CD4-positive, alpha-beta T cell (primary cell): ENCODE measurements at places on chromosomes 1 and 21. TPM values are rescaled to one million over a fixed set of nuclear protein-coding genes. Genes with fewer than 3 reads are reported as not detected.
A peak's percentile ranks its signal among the peaks of the same experiment; 100 is the strongest.

DNA sequence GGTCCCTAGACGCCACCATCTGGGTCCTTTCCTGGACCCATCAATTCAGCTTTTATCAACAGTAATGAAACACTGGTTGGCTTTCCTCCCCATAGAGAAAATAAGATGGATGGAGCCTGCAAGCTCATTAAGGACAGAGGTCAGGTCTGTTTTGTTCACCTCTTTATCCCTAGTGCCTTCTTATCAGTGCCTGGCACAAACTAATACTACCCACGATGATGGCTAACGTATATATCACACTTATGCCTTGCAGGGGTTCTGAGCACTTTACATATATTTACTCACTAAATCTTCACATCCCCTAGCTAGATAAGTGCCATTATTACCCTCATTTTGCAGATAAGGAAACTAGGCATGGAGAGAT lies 5.1 kb upstream of the UBXN10 start:
- no peak overlapping the region for H3K4me3 ChIP-seq
- no peaks in the 10 kb centered on the region for H3K36me3 ChIP-seq
- no peaks in the 10 kb centered on the region for H3K27me3 ChIP-seq
- H3K27ac ChIP-seq, result no peak overlapping the region
- H3K4me1 ChIP-seq, result peaks cover 16% of the 10 kb centered on the region
- no peak for DNase-seq

DNA sequence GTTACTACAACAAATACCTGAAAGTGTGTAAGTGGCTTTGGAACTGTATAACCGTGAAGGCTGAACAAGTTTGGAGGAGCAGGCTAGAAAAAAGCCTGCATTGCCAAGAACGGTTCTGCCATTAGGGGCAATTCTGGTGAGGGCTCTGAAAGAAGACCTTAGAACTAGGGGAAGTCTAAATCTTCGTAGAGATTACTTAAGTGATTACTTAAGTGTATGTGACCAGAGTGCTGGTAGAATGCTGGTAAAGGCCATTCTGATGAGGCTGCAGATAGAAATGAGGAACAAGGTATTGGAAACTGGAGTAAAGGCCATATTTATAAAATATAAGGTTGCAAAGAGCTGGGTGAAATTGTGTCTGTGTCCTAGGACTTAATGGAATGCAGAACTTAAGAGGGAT lies 158.0 kb downstream of the CLIC6 start:
- peaks cover 91% of the 10 kb centered on the region for H3K36me3 ChIP-seq
- no peak for DNase-seq
- no peak overlapping the region for H3K27ac ChIP-seq
- no peak overlapping the region for H3K4me3 ChIP-seq
- H3K4me1 ChIP-seq, result peaks cover 4% of the 10 kb centered on the region

- H3K4me3 ChIP-seq, result no peak overlapping the region
- H3K27ac ChIP-seq, result no peak overlapping the region
- H3K36me3 ChIP-seq, result no peaks in the 10 kb centered on the region
- H3K27me3 ChIP-seq, result no peaks in the 10 kb centered on the region
These were observed 727.6 kb upstream of the CHRM3 start for GRCh38 chr1:238658763-238659162.

DNA sequence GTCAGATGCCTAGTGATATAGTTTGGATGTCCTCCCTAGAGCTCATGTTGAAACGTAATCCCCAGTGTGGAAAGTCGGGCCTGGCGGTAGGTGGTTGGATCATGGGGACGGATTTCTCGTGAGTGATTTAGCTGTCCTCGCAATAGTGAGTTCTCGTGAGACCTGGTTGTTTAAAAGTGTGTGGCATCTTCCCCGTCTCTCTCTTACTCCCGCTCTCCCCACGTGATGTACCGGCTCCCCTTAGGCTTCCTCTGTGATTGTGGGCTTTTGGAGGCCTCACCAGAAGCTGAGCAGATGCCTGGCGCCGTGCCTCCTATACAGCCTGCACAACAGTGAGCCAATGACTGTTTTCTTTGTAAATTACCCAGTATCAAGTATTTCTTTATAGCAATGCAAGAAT lies 264.5 kb downstream of the TTLL7 start:
- H3K4me1 ChIP-seq, result no peaks in the 10 kb centered on the region
- no peak overlapping the region for H3K27ac ChIP-seq
- H3K4me3 ChIP-seq, result no peak overlapping the region
- no peak for DNase-seq
- no peaks in the 10 kb centered on the region for H3K27me3 ChIP-seq
- H3K36me3 ChIP-seq, result no peaks in the 10 kb centered on the region

DNA sequence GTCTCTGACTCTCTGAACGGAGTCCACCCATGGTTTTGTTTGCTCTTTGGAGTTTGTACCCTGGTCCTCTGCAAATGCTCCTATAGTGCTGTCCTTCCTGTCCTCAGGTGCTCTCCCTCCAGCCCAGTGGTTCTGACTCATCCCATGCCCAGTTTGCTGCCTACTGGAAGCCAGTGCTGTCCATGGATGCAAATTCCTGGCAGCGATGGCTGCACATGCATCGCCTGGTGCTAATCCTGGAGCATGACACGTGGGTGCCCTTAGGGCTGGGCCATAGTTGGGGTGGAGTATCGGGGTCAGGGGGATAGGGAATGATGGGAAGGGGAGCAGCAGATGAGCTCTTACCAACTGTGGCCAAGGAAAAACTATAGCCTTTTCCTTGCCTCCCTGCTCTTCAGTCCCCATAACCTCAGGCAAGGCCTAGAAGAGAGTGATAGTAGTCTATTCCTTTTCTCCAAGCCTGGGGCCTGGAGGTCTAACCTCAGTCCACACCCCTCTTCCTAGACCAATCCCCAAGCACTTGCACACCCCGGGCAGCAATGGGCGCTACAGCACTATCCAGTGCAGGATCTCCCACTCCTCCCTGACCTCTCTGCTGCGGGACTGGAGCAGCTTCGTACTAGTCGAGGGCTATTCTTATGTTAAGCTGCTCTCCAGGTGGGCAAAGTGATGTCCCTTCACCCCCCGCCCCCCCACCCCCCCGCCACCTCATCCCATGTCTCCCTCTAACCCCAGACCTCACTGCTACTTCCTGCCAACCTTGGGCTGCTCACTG lies 31.6 kb downstream of the HYI start:
- H3K27ac ChIP-seq, result no peak overlapping the region
- H3K4me1 ChIP-seq, result no peaks in the 10 kb centered on the region
- no peak overlapping the region for H3K4me3 ChIP-seq
- H3K27me3 ChIP-seq, result no peaks in the 10 kb centered on the region
- H3K36me3 ChIP-seq, result peaks cover 92% of the 10 kb centered on the region

DNA sequence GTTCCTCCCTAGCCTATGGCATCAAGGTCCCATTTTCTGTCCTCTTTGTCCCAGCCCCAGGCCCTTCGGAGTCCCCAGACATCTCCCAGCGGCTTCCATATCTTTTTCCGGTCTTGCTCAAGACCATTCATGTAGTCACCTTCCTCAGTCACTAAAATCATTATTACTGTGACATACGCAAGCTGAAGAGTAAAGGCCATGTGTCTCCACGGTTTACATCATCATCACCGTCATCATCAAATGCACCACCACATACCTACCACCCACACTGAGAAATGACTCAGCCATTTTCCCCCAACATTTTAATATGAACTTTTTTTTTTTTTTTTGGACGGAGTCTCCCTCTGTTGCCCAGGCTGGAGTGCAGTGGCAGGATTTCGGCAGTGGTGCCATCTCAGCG lies 43.4 kb downstream of the FHAD1 start:
- no peak overlapping the region for H3K27ac ChIP-seq
- H3K27me3 ChIP-seq, result no peaks in the 10 kb centered on the region
- no peaks in the 10 kb centered on the region for H3K36me3 ChIP-seq

Gene DAB1
- total RNA-seq, result 0.61 TPM

- no peaks in the 10 kb centered on the region for H3K27me3 ChIP-seq
- no peaks in the 10 kb centered on the region for H3K36me3 ChIP-seq
- H3K4me3 ChIP-seq, result no peak overlapping the region
- H3K4me1 ChIP-seq, result peaks cover 52% of the 10 kb centered on the region
- DNase-seq, result no peak
These were observed 30.6 kb downstream of the VANGL2 start for GRCh38 chr1:160431006-160431405.

Gene CFHR4
- not detected for total RNA-seq

DNA sequence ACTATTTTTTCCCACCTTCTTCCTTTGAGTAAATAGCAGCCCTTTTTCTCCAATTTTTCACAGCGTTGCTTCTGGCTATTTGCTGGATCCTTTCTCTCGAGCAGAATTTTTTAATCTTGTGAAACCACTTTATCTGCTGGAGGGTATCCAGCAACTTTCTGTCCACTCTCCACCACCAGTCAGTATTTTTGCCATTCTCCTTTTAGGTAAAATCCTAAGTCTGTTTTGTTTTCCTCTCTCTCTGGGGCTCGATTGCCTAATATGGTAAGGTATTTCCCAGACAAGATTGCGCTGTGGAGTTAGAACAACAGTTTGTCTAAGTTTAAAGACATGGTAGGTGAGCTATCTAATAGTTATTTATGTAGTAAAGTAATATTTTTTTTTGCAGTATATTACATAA lies 156.9 kb downstream of the PPP1R12B start:
- DNase-seq, result no peak
- no peaks in the 10 kb centered on the region for H3K4me1 ChIP-seq
- no peak overlapping the region for H3K27ac ChIP-seq
- H3K4me3 ChIP-seq, result no peak overlapping the region

DNA sequence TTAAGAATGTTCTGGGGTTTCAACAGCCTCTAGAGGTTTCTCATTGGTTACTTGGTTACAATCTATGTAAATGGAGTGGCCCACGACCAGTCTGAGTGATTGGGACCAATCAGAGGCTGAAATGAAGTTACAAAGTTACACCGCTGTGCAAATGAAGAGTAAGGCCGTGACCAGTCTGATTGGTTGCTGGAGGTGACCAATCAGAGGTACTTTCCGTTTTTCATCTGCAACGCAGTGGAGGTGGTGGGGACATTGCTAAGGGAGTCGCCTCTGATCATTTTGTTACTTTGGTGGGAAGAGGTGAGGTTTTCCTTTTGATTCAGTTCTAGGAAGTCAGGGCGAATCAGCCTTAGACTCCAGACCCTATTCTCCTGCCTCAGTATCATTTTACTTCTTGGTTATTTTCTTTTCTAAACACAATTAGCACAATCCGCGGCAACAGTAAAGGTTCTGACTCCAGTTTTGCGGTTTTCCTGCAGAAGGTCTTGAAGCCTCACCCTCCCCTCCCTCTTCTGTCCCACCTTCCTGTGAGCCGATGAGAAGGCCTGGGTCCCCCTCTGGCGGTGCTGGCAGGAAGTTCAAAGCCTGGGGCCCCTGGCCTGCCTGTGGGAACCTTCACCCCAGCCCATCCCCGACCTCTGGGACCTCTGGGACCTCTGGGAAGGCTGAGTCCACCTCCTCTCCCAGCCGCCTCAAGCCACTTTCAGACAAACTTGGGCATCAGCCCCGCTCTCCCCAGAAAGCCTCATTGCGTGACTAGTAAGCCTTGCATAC lies 38.7 kb upstream of the TTC34 start:
- H3K4me1 ChIP-seq, result peaks cover 17% of the 10 kb centered on the region
- H3K27ac ChIP-seq, result peak overlapping the region; percentile 11
- no peaks in the 10 kb centered on the region for H3K36me3 ChIP-seq
- DNase-seq, result peak; percentile 52
- H3K4me3 ChIP-seq, result peak overlapping the region; percentile 35

DNA sequence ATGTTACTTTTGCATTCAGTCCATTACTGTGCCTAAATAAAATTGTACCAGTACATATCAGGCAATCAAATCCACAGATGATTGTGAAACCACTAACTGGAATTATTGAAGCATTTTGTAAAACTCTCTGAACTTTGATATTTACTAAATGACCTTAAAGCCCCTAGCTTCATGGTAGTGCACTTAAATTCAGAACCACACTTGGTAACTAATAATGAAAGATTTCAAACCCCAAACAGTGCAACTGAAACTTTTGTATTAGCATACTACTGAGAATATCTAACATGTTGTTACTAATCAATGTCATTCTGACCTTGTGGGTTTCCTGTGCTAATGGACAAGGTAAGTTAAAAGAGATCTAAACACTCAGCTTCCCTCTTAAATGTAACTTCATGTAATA lies at the start of gene CFHR3:
Gene CFHR3, plus strand, starts transcription at position 238 of the 400 bp plus-strand sequence. Its CDS starts 47 bp downstream, at position 285.
- no peak for DNase-seq
- no peaks in the 10 kb centered on the region for H3K4me1 ChIP-seq
- H3K4me3 ChIP-seq, result no peak within 1 kb of the TSS
- no peak within 1 kb of the TSS for H3K27ac ChIP-seq
- no peaks in the 10 kb centered on the region for H3K27me3 ChIP-seq

DNA sequence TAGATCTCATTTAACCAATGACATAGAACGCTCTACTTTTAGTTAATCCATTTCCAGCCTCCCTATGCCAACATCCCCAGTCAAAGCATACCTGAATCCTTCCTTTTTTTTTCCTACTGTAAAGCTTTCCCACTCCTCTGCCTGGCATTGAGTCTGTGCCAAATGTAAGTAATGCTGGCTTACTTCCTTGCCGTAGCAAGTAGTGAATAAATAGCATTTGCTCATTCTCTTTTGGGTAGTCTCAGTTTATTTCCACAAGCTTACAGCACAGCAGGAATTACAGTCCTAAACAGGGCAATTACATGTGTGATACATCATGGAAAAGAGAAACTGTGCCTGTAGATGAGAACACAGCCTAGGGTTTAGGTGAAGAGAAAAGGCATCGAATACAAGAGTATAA lies 352.6 kb upstream of the NEGR1 start:
- no peak for DNase-seq
- H3K4me1 ChIP-seq, result no peaks in the 10 kb centered on the region
- no peak overlapping the region for H3K27ac ChIP-seq
- H3K27me3 ChIP-seq, result no peaks in the 10 kb centered on the region

Gene DNAJC6
- 2.4 TPM for total RNA-seq

DNA sequence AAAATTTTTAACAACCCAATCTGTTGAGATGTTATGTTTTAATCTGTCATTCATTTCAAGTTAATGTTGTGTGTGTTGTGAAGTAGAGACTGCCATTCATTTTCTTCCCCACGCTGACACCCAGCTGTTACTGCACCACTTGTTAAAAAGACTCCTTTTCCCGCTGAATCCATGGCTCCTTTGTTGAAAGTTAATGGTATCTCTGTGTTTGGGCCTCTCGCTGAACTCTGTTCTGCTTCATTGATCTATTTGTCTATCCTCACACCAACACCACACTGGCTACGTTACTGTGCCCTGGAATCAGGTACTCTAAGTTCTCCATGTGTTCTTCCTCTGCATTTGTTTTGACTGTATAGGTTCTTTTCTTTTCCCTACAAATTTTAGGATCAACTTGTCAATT lies 58.2 kb downstream of the PDE9A start:
- H3K4me1 ChIP-seq, result no peaks in the 10 kb centered on the region
- no peak for DNase-seq
- H3K27ac ChIP-seq, result no peak overlapping the region
- H3K36me3 ChIP-seq, result no peaks in the 10 kb centered on the region
- H3K4me3 ChIP-seq, result no peak overlapping the region

Gene PRR9
- total RNA-seq, result not detected
